ENCODE measurements at places on chromosomes 6 and 20.
A peak's percentile ranks its signal among the peaks of the same experiment; 100 is the strongest.

GRCh38 chr6:12238219-12238618 is 51.9 kb upstream of the EDN1 start:
- no peak for DNase-seq

GRCh38 chr20:19211661-19212468 is 577 bp upstream of the SLC24A3 start:
- DNase-seq: peak; percentile 61

- DNase-seq: no peak
These were observed 22.1 kb downstream of the CST4 start for GRCh38 chr20:23666698-23667097.

- DNase-seq: no peak
These were observed 328.2 kb downstream of the PHF3 start for GRCh38 chr6:63963769-63964315.

GRCh38 chr20:43843096-43843964 is 71.3 kb upstream of the TOX2 start:
- no peak for DNase-seq

GRCh38 chr6:150128425-150128824 is 14.4 kb upstream of the PPP1R14C start:
- DNase-seq: no peak

DNA sequence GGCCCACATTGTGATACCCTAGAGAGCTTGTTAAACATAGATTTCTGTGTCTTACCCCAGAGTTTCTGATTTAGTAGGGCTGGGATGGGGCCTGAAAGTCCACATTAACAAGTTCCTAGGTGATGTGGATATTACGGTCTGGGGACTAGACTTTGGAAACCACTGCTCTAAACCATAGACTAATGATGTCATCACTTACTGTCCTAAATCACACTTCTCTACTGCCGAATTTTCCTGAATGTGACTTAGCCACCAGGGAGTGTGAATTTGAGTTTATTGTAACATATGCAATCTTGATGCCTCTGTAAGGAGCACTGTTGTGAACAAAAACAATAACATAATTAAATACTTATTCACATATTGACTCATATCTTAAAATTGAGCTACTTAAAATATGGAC is 165.6 kb downstream of the BTBD3 start:
- no peak for DNase-seq

GRCh38 chr20:51801122-51801822 is 1.0 kb downstream of the SALL4 start:
- peak; percentile 46 for DNase-seq

DNA sequence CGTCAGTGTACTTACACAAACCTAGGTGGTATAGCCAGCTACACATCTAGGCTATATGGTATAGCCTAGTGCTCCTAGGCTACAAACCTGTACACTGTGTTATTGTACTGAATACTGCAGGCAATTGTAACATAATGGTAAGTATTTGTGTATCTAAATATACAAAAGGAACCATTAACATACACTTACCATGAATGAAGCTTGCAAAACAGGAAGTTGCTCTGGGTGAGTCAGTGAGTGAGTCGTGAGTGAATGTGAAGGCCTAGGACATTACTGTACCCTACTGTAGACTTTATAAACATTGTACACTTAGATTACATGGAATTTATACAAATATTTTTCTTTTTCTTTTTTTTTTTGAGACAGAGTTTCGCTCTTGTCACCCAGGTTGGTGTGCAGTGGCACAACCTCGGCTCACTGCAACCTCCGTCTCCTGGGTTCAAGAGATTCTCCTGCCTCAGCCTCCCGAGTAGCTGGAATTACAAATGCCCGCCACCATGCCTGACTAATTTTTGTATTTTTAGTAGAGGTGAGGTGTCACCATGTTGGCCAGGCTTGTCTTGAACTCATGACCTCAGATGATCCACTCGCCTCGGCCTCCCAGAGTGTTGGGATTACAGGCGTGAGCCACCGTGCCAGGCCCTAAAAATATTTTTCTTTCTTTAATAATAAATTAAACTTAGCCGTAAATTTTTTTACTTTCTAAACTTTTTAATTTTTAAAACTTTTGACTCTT is 15.4 kb upstream of the KIAA1755 start:
- DNase-seq: peak; percentile 2

DNA sequence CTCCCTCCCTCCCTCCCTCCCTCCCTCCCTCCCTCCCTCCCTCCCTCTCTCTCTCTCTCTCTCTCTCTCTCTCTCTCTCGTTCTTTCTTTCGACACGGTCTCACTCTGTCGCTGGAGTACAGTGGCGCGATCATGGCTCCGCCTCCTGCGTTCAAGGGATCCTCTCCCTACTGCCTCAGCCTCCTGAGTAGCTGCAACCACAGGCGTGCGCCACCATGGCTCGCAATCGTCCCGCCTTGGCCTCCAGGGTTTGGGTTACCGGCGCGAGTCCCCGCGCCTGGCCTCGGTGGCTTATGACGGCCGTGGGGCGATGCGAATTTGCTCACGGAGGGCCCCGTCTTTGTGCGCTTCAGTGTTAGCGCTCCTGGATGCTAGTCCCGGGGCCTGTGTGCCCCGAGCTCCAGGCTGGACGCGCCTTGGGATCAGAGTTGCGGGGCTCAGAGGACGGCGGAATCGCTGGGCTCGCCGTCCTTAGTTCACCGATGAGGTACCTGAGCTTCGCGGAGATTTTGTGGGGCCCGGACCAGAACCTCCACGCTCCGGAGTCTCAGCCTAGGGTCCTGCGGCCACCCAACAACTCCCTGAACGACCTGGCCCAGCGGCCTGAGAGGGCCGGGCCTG is 45.2 kb downstream of the MCUR1 start:
- no peak for DNase-seq

GRCh38 chr20:53706466-53707370 is 113.1 kb upstream of the ZNF217 start:
- DNase-seq: no peak

Measured in right hindlimb (tissue), 1 donor.